Karpas-422 (cell line): ENCODE measurements at places on chromosomes 7 and 10. TPM values are rescaled to one million over a fixed set of nuclear protein-coding genes. Genes with fewer than 3 reads are reported as not detected.

GRCh38 chr10:29533696-29534285, 101.0 kb downstream of the SVIL start:
- DNase-seq, result no peak

DNA sequence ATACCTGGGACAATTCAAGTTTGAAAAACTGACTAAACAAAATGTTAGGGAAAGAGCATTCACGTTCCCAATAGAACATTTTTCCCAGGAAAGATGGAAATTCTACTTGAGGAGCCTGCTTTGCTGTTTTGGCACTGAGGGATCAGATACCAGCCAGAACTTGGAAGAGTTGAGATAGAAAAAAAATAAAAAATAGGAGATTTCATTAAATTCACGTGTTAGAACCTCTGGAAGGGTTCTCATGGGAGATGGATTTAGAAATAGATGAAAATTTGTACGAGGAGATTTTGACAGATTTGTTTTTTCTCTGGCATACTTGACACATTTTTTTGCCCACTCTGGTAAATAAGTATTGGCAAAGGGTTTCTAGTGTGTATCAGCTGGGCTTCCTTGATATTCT, 63.7 kb downstream of the CELF2 start:
- DNase-seq, result no peak

GRCh38 chr7:28389504-28390395, 22.6 kb upstream of the CREB5 start:
- DNase-seq, result peak; percentile 91

DNA sequence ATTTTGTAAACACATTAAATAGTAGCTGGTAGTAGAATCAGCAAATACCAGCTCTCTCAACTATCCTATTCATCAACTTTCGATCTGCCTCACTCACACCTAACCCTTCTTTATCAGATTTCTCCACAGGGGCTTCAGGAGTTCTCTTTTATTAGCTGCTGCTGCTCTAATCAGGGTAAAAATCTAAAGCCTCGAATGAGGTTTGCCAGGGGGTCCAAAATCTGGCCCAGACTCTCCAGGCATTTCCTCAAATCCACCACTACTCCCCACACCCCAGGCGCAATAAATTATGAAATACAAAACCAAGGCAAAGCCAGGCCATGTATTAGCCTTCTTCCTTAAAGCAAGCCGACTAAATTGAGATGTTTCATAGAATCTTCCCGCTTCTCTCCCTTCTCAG, 2.3 kb downstream of the RNF216 start:
- DNase-seq, result no peak

GRCh38 chr7:151381348-151382078, 28.3 kb downstream of the WDR86 start:
- no peak for DNase-seq

DNA sequence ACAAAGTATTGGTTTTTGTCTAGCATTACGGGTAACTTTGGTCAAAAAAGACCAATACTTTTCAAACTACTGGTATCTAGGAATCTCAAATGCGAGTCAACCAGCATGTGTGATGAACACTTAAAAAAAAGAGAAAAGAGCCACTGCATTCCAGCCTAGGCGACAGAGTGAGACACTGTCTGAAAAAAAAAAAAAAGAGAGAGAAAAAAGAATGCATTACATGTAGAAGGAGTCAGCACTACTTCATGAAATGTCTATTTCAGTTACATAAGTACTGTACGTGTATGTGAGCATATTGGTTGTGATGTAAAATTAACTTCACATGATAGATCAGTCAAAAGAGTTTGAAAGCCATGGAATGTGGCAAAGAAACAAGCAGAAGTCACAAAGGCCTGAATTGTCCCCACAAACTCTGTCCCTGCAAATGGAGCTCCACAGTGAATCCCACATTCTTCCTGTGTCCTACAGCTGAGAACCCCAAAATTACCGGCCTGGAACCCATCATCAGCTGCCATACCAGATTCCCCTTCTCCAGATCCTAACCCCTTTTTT, 1.6 kb downstream of the DENND11 start:
- no peak for DNase-seq

DNA sequence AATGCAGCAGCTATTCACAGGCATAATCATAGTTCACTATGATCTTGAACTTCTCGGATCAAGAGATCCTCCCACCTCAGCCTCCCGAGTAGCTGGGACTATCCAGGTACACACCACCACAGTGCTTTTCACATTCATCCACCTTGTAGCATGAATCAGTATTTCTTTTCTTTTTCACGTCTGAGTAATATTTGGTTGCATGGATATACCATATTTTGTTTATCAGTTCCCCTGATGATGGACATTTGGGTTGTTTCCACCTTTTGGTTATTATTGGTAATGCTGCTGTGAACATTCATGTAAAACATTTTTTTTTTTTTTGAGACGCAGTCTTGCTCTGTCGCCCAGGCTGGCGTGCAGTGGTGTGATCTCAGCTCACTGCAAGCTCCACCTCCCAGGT, 3.6 kb upstream of the TBC1D12 start:
- DNase-seq, result no peak

- DNase-seq, result no peak
Measured at GRCh38 chr10:11865561-11865960, 42.4 kb downstream of the PROSER2 start.

The CYP3A4 gene
- not detected in 2 replicates for total RNA-seq

The ADARB2 gene
- not detected in 2 replicates for total RNA-seq

The CYP3A7 gene
- not detected in 2 replicates for total RNA-seq
